Ovary (tissue), 10 donors: ENCODE measurements at places on chromosomes 12 and 14. TPM values are rescaled to one million over a fixed set of nuclear protein-coding genes. Genes with fewer than 3 reads are reported as not detected.
A peak's percentile ranks its signal among the peaks of the same experiment; 100 is the strongest.

GRCh38 chr12:124759841-124760503 lies 103.7 kb downstream of the SCARB1 start:
- DNase-seq = no peak

DNA sequence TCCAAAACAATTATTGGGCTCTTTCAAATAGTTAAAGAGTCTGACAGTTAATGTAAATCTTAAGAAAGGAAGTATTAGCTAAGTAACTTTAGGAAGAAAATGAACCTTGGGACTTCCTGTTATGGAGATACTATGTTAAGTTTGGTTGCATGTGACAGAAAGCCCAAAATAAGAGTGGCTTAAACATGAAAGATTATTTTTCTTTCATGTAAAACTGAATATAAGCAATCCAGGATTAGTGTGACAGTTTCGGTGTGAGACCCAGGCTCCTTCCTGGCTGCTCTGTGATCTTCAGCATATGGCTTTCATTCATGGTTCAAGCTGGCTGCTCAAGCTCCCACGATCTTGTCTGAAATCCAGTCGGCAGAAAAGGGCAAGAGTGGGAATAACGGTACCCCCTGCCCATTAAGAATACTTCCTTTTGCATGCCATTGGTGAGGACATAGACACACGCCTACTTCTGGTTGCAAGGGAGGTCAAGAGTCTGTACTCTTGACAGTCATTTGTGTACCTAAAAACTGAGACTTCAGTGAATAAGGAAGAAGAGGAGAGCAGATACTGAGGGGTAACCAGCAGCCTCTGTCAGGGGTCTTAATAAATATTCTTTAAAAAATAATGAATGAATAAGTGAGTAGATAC lies 2.2 kb upstream of the RPAP3 start:
- no peak for DNase-seq

Gene KRT77
- polyA plus RNA-seq = not detected

GRCh38 chr14:103126088-103126872 lies 3.0 kb downstream of the TNFAIP2 start:
- DNase-seq = no peak

GRCh38 chr12:126224032-126224431 lies 1158.8 kb downstream of the AACS start:
- no peak for DNase-seq

GRCh38 chr14:98131406-98131805 lies 1140.6 kb downstream of the BCL11B start:
- no peak for DNase-seq

Gene SAMD15
- 0.27 TPM for polyA plus RNA-seq

Gene GARIN6
- not detected for polyA plus RNA-seq

DNA sequence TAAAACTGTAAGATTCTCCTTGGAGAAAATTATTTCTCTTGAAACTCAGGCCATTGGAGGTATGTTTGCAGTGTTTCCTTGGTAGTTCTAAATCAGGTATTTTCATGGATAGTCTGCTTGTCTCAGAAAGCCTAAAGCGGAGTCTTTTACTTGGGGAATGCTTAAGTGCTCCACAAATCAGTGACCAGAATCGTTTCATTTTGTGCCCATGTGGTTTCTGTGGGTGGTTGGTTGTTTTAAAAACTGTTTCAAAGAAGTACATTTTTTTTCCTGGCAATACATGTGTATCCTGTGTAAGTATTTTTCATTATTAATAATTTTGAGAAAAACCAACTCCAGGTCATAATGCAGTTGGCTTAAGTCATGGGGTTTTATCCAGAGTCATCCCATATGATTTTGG lies 33.6 kb downstream of the CCDC91 start:
- no peak for DNase-seq

DNA sequence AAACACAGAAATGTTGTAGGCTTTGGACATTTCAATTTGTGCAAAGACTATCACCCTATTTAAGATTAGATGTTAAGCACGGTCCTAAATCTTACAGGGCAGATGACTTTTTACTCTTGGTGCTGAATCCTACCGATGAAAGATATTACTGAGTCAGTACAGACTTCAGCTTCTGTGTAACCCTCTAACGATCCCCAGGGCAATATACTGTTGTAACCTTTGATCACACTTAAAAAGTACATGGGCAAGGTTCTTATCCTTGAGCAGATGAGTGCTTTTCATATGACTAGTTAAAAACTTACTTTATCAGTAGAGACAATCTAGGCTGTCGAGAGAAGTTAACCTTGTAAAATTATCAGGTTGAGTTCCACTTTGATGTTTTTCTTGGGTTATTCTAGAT lies 22.5 kb downstream of the PDE3A start:
- DNase-seq = no peak

DNA sequence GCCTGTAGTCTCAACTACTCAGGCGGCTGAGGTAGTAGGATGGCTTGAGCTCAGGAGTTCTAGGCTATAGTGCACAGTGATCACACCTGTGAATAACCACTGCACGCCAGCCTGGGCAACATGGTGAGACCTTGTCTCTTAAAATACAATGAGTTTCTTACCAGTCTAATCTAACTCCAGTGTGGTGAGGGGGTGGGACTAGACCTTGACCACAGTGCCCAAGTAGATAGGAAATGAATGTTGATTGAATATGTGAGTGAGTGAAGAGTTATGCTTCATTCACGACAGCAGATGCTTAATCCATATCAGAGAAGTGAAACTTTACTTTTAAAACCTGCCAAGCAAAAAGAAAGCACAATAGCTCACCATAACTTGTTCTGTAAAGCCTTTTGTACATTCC lies 11.2 kb upstream of the AK7 start:
- no peak for DNase-seq

Gene CLEC4A
- polyA plus RNA-seq = 1.8 TPM

Gene CLEC2A
- polyA plus RNA-seq = not detected

- DNase-seq = no peak
These were observed 4.0 kb upstream of the YEATS4 start for GRCh38 chr12:69355363-69356028.

DNA sequence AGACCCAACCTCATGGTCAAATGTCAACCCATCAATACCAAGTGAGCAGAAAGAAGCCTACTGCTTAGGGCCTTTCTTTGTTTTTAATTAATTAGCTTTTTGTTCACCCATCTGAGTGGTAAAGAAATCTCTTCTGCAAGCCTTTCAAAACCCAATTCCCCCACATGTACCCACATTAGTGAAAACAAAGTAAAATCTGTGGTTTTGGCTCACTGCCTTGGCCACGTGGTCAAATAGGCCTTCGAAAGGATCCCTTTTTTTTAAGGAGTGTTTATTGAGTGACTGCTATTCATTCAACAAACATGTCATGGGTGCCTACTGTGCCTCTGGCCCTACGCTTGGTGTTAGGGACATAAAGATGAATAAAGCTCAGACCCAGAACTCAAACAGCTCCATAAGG lies 160.1 kb downstream of the NUAK1 start:
- DNase-seq = no peak

- no peak for DNase-seq
These were observed 10.1 kb downstream of the CCDC196 start for GRCh38 chr14:66496188-66496807.

- DNase-seq = peak; percentile 62
These were observed 16.3 kb downstream of the DYNC1H1 start for GRCh38 chr14:101980700-101981099.

GRCh38 chr14:49196327-49196726 lies 389.9 kb downstream of the RPS29 start:
- DNase-seq = no peak

DNA sequence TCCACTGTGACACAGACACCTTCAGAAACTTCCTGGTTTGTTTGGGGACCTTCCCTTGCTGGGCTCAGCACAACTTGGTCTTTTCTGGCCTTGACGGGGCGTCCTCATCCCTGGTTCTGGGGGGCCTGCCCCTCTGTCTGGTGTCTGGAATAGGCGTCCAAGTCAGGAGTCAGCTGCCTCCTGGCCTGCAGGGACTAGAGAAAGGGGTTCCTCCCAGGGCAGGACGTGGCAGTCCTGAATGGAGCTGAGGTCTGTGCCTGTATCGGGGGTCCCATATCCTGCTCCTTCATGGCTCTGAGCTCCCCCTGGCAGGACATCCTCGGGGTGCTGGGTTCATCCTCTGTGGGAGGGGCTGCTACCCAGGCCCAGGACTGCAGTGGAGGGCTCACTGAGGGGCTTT lies 384.0 kb downstream of the TMEM121 start:
- no peak for DNase-seq

- DNase-seq = no peak
These were observed 20.2 kb upstream of the RIC8B start for GRCh38 chr12:106754331-106754730.

DNA sequence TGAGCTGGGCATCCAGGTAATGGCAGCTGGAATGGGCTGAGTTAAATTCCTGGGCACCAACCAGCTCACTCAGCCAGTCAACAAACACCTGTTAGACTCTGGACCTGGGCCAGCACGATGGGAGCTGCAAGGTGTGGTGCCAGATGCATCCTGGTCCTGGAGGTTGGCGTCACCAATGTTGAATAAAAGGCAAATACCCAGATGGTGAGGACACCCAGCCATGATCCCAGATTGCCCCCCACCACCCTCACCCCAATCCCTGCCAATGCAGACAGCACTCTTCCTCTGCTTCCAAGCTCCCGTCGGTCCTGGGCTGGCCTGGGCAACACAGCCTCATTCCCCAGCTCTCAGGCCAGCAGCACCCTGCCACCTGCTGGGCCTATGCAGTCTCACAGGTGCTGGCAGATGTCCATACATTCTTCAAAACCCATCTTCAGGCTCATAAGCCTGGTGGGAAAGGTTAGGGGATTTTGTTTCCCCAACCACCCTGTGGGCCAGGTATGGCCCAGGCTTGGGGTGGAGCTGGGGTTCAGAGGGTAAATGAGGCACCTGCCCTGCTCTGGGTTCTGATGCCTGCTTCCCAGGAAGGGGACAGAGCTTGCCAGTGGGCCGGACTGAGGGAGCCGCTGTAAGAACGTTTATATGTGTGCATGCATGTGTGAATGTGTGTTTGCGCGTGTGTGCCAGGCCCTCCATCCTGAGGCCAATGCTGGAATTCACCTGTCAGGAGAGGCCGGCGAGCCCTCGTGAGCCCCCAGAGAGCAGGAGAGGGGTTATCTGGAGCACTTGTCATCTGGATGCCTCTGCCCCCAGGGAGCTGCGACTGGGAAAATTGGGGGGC lies 58.0 kb downstream of the LGMN start:
- DNase-seq = no peak

GRCh38 chr14:68557648-68558047 lies 235.2 kb downstream of the ZFP36L1 start:
- no peak for DNase-seq

Gene GLT8D2
- 45.8 TPM for polyA plus RNA-seq

DNA sequence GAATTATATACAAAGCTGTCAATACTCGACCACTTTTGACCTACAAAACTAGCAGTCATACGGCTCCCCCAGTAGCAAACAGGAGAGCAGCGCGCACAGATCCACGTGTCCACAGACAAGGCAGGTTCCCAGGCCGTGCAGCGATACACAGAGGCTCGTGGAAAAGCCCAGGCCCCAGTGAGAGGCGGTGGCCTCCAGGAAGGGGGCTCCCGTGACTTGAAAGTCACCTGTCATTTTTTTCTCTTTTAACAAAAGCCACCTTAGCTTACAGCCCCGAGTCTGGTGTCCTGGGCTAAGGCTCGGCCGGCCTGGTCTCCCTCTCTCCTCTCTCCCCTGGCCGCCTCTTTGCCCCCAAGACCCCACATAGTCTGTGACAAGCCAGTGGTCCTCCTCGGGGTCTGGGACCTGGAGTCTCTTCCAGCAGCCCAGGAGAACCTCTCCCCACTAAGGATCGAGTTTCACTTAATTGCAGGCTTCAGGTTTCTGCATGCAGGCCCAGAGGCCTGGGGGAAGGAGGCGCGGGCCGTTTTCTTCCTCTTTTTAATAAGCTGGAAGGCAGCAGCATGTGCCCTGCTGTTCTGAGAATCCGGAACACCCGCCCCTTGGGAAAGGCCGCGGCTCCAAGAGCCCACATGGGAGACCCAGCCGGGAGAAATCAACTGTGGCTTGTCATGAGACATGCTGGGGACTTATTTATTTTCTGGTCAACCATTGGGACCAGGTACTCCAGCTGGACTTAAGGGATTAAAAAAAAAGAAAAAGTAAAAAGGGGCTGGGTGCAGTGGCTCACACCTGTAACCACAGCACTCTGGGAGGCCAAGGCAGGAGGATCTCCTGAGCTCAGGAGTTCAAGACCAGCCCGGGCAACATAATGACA lies 15.9 kb downstream of the NCOR2 start:
- peak; percentile 63 for DNase-seq

DNA sequence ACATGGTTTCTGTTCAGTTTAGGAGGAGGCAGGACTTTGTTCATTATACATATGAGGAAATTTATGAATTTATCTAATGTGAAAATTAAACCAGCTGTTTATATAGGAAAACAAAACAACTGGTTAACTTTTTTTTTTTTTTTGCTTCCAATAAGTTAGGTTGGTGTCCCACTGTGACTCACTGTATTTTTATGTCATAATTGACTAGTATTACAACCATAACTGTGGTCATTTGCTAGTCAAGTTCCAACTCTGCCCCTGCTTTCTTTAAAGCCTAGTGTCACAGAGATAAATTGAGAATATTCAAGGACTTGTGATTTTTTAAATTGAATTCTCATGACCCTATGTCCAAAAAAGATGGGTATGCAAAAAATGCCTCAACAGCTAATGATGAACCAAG lies 227.7 kb downstream of the BCAT1 start:
- no peak for DNase-seq

- DNase-seq = peak; percentile 76
These were observed 764 bp downstream of the DYNLL1 start for GRCh38 chr12:120496413-120497340.

Gene TRAF3
- 7.1 TPM for polyA plus RNA-seq
